ENCODE measurements at places on chromosomes 16 and 17.
A peak's percentile ranks its signal among the peaks of the same experiment; 100 is the strongest.

- no peak for DNase-seq
These were observed 103.9 kb upstream of the CHMP6 start for GRCh38 chr17:80887639-80888175.

- DNase-seq, result peak; percentile 13
These were observed 34.7 kb downstream of the ADCY9 start for GRCh38 chr16:4081521-4082021.

DNA sequence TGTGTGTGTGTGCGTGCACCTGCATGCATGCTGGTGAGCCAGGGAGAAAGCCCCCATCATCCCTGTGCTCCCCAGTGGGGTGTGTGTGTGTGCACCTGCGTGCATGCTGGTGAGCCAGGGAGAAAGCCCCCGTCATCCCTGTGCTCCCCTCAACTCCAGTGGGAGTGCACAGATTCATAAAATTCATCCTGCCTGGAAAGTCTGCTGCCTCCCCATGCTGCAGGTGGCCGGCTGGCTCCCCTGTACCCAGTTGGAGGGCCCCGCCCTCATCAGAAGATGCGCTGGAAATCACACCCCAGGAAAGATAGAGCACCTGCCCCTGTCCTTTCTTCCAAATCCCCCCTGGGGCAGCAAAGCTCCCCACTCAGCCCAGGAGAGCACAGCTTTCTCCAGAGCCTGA lies 84.8 kb upstream of the DOC2B start:
- no peak for DNase-seq

- peak; percentile 23 for DNase-seq
These were observed 14.7 kb downstream of the TMEM11 start for GRCh38 chr17:21199311-21199710.

- no peak for DNase-seq
These were observed 22.9 kb downstream of the ADORA2B start for GRCh38 chr17:15967706-15968399.

- DNase-seq, result no peak
These were observed 1846.1 kb downstream of the TP53TG3F start for GRCh38 chr16:35305476-35305875.

DNA sequence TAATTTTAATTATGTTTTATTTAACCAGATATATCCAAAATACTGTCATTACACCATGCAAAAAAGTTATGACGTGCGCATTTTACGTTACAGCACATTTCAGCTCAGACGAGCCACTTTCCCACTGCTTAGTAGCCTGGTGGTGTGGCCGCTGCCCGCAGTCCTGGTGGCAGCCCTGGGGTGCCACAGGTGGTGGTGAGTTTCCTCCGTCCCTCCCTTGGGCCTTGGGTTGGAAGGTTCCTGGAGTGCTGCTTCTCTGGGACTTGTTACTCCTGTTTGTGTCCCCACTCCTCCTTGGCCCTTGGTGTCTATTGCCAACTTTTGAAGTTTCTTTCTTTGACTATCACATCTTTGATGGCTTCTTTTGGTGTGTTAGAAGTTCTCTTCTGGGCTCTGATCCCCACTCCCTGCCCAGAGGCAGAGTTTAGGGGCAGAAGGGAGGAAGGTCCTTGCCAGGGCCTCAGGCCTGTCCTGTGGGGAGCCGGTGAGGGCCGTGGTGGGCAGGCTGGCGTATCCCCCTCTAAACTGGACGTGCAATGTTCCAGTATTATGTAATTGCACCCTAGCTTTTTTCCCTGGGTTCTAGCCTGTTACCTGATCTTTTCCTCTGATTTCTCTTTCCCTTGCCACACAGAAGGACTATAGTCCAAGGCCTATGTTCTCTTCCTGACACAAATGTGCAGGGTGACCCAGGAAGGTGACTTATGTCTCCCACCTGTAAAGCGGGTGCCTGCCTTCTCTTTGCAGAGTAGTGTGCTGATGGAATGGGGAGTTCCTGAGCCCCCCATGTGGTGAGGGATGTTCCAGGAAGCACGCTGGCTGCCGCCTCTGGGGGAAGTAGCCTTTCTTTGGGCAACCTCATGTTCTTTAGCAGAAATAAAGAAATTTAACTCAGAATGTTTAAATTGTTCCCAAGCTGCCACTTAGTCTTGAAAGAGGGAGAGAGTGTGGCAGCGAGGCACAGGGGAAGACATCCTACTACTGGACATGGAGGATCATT lies 8.4 kb downstream of the MPRIP start:
- DNase-seq, result no peak

- no peak for DNase-seq
These were observed 6.6 kb downstream of the SOCS1 start for GRCh38 chr16:11249233-11250061.

GRCh38 chr17:323181-323580 lies 29.4 kb downstream of the RPH3AL start:
- no peak for DNase-seq

DNA sequence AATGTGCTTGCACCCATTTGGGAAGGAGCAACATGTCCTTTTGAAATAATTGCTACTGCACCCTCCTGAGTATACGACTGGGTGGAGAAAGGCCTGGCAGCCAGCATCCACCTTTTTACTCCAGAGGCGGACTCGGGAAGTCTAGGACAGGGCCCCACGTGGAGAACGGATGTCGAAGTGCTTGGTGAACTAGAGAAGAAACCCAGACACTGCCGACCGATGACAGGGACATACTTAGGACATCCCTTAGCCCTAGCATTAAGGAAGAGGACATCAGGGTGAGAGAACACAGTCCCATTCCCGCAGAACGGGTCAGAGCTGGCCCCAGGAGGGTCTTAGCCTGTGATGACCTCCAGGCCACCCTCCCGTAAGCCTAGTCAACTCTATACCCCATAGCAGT lies 3.8 kb downstream of the YBX2 start:
- no peak for DNase-seq

- no peak for DNase-seq
These were observed 11.8 kb downstream of the NLRC5 start for GRCh38 chr16:57001026-57001679.

- DNase-seq, result no peak
These were observed 59.3 kb upstream of the CDH11 start for GRCh38 chr16:65181071-65181561.

Data from neural progenitor cell (in vitro differentiated cells).